NCI-H1436 (cell line): ENCODE measurements at places on chromosomes 5 and 9.

DNA sequence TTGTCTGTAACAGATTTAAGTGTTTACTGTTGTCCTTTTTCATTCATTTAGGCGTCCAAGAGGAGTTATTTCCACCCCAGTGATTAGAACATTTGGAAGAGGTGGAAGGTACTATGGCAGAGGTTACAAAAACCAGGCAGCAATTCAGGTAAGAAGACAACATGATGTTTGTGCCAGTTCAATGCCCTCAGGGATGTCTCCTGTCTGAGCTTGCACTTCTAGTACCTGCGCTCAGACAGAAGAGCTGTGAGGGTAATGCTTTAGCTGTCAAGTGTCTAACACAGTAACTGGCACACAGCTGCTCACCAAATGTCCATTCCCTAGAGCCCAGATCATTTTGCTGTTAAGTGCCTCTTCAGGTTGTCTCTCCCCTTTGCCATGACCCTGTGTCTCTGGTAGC, 14.2 kb upstream of the PHF2 start:
- no peak for DNase-seq

- no peak for DNase-seq
Measured at GRCh38 chr5:132971483-132972435, 8.3 kb upstream of the AFF4 start.

DNA sequence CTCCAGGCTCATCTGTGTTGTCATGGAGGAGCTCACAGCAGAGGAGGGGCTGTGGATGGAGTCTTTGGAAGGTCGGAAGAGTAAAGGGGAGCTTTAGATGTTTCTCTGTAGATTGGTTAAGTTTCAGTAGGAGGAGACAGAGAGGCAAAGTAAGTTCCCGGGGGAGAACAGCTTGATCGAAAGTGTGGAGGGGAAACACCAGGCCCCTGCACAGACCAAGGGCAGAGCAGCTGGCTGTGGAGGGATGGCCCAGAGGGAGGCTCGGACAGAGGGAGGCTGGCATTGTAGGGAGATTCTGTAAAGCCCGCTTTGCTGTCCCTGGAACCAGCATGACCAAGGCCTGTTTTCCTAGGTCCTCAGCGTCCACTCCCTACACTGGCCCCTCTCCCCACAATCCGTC, 5.3 kb upstream of the OR2V2 start:
- no peak for DNase-seq

GRCh38 chr5:67338421-67338820, 141.8 kb upstream of the CD180 start:
- DNase-seq, result no peak

GRCh38 chr9:7844242-7844641, 44.7 kb upstream of the DMAC1 start:
- DNase-seq, result no peak

DNA sequence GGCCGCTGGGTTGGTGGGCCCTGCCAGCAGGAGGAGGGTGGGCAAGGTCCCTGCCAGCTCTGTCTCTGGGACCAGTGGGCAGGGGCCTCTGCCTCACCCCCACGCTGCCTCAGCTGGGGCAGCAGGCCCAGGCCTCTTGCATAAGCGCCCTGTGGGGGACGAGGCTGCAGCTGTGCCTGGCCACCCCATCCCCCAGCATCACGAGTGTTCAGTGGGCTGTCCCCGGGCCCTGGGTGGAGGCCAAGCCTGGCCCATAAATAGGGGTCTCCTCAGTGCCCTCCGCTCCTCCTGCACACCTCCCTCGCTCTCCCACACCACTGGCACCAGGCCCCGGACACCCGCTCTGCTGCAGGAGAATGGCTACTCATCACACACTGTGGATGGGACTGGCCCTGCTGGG, at the start of gene PTGDS:
PTGDS (plus strand) TSS at position 282 of the 400 bp plus-strand sequence; CDS start at position 357, 75 bp downstream.
- DNase-seq, result no peak

GRCh38 chr5:81789033-81789432, 38.1 kb upstream of the SSBP2 start:
- no peak for DNase-seq

GRCh38 chr5:154811239-154811638, 39.2 kb downstream of the FAXDC2 start:
- no peak for DNase-seq

- no peak for DNase-seq
Measured at GRCh38 chr5:42749020-42749419, 7.6 kb upstream of the CCDC152 start.

DNA sequence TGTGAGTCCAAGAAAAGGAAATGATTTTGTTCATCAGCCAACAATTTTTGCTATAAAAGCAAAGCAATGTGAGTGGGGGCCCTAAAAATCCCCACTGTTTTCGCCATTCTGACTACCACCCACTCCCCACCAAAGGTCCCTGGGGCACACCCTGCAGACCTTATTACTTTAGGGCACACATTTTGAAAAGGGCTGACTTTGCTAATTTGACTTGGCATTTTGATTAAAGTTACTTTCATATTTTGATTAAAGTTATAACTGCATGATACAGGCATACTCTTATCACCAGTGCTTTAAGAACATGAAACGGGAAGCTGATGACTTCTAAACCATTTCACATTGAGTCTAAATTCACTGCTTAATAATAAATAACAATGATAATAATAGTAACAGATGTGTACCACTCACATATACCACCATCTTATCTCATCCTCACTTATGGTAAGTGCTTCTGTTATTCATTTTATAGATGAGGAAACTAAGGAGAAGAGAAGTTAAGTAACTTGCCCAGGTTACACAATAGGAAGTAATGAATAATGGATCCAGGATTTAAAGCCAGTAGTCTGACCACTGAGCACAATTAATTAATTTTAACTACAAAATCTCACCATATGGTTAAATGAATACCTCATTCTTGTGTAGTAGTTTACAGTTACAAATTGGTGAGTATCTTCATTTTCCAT, 25.4 kb upstream of the NR3C1 start:
- DNase-seq, result no peak

GRCh38 chr5:453725-454481, 10.9 kb downstream of the EXOC3 start:
- no peak for DNase-seq

DNA sequence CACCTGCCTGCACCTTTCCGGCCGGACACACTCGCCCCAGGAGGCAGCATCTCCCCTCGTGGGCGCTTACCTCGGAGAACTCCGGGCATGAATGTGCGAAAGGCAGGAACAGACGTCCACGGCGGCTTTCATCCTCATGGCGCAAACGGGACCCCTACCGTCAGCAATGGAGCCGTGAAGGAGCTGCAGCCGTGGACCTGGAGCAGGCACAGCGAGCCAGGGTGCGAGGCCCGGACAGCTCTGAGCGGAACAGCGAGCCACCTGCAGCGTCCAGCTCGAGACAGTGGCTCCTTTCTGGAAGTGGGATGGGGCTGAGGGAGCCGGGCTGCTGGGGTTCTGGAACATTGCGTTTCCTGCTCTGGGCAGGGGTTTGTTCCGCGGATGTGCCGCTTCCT, 7.8 kb upstream of the SLC6A19 start:
- no peak for DNase-seq

DNA sequence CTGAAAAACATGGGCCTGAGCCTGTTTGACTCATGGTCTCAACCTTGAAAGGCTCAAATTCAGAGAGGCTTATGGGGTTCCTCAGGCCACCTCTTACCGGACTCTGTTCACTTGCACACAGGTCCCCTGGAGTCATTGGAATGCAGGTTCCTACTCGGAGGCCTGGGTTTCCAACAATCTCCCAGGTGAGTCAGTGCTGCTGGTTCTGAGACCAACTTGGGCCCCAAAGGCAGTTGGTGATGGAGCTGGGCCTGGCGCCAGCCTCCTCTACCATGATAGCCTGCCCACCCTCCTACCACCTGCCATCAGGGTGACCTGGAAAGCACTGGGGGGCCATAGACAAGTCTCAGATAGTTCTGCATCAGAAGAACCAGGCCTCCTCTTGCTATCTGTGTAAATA, 188.4 kb downstream of the RGS3 start:
- no peak for DNase-seq

DNA sequence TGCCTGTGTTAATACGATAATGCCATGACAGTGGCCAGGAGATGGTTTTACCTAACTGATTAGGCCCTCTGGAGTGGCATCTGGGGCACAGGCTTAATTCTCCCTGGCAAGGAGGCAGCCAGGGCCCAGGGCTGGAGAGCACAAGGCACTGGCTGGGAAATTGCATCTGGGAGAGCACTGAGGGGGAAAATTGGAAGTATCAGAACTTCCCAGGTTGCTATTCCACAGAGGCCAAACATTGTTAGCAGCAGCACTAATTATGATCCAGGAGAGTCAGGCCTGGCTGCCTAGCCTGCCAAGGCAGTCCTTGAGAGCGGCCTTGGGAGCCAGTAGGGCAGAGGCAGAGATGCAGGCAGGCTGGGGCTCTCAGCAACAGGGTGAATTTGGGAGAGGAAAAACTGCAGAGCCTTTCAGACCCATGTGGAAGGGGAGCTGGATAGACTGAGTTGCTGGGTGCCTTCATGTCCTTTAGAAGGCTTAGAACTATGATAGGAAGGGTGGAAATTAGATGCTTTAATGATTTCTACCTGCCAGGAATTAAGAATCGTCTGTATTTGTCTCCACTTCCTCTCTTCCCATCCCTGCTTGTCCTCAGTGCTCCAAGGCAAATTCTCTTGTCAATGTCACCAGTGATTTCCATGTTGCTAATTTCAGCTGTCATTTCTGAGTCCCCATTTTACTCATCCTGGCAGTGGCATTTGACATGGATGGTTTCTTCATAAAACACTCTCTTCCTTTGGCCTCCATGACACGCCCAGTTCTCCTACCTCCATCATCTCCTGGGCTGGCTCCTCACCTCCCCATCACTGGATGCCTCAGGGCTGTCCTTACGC, 56.1 kb upstream of the HSPA9 start:
- DNase-seq, result no peak

- no peak for DNase-seq
Measured at GRCh38 chr5:133510634-133511262, 101.6 kb downstream of the FSTL4 start.

DNA sequence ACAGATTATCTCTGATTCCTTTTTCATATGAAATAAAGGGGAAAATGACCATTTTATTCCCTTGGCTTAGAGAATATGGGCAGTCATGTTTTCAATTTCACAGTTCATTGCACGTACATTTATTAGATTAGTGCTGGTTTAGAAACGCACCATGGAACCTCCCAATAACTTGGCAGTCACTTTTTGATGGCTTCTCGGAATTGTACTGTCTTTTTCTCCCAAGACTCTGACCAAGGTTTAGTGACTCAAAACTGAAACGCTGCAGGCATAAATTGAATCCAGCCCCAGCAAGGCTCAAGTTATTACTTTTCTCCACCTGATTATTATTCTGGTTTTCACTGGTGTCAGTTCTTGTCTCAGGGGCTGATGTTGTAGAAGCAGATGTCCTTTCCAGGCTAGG, 55.6 kb upstream of the EGFLAM start:
- no peak for DNase-seq

DNA sequence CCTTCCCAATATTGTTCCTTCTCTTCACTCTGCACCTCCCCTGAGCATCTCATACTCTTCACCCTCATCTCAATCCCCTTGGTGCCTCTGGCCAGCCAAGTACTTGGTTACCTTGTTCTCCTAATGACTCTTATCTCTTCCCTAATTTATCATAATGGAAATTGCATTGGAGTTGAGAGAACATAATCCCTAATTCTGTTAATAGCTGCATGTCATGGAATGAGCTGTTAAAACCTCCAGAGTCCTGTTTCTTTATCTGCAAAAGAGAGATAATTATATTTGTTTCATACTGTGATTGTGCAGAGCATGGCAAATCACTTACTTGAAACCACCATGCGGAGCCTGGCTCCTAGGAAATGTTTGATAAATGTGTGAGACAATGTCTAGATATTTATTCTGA, 1074.9 kb upstream of the DMAC1 start:
- no peak for DNase-seq

DNA sequence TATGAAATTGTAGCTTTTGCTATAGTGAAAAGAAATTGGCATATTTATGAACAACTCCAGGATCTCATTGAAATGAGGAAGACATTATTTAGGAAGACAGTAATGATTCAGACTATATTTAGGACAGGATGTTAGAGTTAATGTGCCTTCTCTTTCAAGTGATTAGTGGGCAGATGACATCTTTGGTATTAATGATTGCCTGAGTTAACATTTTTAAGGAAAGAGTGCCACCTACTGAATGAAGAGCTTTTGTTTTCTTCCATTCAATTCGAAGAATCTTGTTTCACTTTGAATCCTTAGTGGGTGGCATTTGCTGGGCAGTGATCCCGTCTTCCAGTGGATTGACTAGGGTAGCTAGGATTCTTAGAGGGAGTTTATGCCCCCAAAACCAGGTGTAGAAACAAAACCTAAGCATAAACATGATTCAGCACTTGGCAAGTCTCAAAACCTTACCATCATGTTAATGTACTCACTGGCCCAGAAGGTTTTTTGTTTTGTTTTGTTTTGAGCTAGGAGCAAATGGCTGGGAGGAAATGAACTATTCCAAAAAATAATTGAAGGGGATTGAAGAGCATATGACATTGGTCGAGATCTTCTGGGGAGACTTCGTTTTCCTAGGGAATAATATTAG, 23.2 kb downstream of the MAP3K1 start:
- DNase-seq, result peak; percentile 53

GRCh38 chr9:104927216-104927911, 591 bp downstream of the ABCA1 start:
- no peak for DNase-seq

DNA sequence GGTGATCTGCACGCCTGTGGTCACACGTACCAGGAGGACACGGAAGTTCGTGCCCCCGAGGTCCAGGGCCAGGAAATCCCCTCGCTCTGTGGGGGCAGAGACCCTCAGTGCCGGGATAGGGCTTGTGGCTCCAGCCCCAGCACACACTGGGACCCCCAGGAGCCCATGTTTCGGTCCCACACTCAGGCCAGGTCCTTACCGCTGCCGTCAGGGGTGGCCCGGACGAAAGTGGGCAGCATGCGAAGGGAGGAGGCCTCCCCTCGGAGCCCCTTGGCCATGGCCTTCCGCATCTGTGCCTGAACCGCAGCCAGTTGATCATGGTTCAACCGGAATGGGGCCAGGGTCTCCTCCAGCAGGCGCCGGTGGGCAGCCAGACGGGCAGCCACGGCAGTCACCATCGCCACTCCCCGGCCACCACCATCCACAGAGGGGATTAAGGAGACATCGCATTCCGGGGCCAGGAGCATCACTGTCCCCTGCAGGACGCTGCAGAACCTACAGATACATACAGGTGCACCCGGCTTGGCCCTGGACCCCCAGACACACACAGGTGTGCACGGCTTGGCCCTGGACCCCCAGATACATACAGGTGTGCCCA, 11.8 kb downstream of the HK3 start:
- DNase-seq, result no peak

GRCh38 chr5:125401724-125402622, 655.5 kb upstream of the ZNF608 start:
- DNase-seq, result no peak

DNA sequence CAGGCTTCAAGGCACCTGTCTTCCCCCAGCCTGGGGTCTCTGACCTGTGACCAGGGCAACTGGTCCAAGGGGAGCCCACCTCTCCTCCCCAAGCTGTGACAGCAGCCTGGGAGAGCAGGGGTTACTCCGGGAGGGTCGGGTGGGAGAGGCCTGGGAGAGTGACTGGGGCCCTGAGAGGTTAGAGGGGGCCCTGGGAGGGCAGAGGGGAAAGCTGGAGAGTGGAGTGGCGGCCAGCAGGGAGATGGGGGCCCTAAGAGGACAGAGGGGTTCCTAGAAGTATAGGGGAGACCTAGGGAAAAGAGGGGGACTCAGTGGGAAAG, 302 bp downstream of the LCN9 start:
- no peak for DNase-seq

GRCh38 chr5:178215280-178216002, 11.1 kb downstream of the HNRNPAB start:
- DNase-seq, result no peak
